Activated CD8-positive, alpha-beta memory T cell treated with anti-CD3 and anti-CD28 coated beads, Interleukin-2, amount 50 U/mL, for 48 hours (primary cell): ENCODE measurements at places on chromosomes 5 and 9.

DNA sequence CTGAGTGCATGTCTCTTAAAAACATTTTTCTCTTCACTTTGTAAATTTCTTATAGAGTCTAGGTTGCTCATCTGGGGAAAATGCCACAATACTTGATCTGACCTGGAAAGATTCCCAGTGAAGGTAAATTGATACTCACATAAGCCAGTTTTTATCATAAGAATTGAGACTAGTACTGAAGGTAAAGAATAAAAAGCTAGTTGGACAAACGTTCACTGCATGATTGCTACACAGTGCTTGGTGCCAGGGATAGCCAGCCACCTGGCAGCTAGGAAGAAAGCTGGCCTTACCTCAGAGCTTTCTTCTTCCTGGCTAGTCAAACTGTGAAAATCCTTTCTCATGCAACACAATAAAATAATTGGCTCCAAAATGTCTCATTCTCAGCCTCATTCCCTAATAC is 77.1 kb downstream of the MUSK start:
- no peak for DNase-seq

DNA sequence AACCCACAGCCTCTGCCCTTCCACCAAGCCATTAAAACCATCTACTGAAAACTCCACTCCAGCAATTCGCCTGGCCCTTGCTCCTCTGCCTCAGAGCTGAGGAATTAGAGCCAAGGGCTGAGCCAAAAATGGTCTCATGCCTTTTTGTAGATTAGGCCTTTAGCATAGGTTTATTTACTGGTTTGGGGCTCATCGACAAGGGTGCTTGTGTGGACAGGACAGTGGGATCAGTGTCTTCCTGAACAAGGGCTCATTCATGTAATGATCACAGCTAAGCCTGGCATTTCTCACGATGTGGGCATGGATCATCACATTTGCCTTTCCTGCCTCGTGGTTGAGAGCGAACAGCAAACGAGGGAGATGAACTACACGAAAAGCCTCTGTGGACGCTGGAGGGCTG is 59.2 kb upstream of the PHF24 start:
- DNase-seq: no peak

DNA sequence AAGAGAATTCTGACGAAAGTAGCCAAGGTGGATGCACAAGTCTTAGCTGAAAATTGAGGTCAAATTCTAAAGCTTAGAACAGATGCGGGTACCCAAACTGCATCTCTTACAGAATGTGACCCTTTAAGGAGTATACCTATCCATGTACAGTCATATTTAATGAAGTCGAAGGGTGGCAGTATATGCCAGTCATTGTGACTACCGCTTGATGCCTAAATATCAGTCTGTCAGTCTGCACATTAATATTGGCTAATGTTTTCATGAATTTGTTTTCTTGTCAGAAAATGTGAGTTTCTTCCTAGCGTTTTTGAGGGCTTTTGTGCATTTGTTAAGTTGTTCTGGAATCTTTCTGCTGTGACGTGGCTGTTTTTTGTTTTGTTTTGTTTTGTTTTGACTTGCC is 264.5 kb upstream of the ELAVL2 start:
- DNase-seq: no peak

GRCh38 chr9:116700882-116701865 is 14.1 kb downstream of the TRIM32 start:
- DNase-seq: no peak

GRCh38 chr9:121498487-121499176 is 1.0 kb downstream of the GGTA1 start:
- peak; percentile 56 for DNase-seq

- DNase-seq: no peak
Observed at GRCh38 chr5:69281114-69281513, 46.4 kb downstream of the CDK7 start.

DNA sequence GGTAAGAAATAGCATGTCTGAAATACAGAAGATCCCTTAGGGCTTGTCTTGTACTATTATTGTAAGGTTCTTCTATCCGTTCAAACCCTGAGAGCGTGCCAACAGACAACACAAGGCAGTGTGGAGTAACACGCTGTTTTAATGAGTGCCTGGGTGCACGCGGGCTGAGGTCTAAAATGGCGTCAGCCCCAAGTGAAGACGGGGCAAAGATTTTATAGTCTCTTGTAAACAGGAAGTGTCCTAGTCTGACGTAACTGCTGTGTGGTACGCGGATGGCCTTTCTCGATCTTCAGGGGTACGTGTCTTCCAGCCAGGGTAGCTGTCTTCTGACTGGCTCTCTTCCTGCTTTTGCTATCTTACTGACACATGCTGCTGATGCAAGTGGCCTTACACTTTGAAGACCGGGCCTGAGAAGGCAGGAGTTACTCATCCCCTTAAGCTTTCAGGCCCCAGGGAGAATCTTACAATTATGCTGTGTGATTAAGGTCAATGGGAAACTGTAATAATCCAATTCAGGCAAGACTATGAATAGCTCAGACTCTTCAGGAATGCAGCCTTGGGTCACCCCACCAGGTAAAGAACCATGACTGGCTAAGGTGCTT is 1812.0 kb upstream of the CDH9 start:
- no peak for DNase-seq

DNA sequence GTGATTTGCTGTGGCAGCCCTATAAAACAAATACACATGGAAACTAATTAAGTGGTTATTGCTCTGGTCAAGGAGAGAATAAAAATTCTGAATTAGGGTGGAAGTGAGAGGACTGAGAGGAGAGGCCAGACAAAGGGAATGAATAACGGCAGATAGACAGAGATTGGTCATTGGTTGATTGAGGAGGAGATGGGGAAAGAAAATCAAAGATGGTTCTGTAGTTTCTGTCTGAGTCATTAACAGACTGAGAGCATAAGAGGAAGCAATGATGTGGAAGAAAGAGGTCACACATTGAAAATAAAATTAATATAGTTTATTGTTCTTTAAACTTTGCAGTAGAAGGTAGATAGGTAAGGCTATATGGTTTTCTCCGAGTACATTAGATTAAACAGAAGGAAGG is 469.8 kb downstream of the ACTL7B start:
- DNase-seq: no peak

DNA sequence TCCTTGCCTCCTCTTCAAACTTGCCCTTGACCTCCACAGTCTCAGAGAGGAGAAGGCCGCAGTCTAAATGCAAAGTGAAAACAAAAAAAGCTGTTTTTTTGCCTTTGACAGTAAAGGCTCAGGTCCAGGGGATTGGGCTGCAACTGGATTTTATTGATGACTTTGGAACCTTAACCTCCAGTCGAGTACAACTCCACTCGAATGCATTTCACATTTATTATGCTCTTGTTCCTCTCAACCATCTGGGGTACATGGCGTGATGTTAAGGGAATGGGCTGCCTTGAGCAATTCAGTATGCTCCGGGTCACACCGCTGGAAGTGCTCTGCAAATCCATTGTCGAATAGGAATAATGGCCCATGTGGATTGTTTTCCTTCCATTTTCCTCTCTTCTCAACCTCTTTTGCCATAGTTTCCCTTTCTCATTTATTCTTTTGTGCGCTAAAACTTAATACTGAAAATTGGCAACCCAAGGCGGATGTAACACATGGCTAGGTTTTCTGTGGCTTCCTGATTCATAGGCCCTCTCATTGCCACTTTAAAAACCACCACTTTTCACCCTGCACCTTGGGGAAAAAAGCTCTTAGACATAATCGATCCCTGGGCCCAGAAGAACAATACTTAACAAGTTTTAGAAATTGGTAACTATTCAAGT is 34.3 kb downstream of the ITK start:
- DNase-seq: no peak

DNA sequence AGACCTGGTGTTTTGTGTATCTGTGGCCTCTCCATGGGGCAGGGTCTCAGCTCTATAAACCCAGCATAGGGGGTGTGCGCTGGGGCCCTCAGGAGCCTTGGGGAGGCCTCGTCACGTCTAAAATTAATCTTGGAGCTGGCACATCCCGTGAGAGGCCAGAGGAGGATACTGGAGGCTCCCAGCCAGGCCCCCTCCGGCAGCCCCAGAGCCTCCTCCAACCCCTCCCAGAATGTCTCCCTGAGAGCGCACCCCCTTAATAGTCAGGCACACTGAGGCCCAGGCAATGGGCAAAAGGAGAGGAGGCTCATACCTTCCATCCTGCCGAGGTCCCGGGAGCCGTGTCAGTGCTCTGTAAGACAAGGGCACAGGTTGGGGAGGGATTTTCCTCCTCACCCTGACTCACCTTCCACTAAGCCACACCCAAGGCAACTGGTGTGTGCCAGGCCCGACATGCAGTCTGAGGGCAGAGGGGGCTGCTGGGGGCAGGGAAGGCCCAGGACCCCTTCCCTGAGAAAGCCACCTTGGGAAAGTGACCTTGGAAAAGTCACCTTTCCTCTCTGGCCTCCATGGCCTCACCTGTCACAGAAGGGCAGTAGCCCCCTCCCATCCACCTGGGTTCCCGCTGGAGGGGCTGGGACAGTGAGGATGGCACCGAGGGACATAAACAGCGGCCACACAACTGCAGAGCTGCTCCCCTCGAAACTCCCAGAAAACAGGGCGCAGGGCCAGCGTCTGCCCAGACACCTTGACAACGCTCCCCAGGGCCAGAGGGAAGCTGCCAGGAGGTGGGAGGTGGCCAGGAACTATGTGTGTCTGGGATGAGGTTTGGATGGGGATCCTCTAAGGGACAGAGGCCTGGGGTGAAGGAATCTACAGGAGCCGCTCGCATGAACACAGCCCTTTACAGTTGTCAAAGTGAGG is 2.9 kb downstream of the AK1 start:
- no peak for DNase-seq

DNA sequence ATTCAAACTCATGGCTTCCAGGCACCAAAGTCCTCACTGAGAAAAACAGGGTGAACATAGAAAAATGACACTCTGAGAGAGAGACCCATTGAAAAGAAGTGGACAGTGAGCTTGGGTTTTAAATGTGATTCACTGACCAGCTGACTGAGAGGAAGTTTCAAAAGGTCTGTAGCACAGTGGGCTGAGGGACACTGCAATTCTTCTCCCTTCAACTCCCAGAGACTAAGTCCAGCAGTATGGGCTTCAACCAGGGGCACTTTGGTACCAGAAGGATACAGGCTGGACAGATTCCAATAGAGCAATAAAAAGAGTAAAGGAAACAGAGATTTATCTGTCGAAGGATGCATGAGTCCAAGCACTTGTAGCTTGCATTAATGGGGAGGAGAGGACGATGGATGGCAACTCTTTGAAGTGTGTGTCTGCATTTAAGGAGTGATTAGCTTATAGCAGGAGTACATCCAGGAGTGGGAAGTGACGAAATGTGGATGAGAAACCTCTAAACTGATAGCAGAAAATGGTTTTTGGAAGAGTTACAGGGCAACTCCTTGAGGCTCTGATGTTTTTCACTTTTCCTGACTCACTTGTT is 117.0 kb upstream of the ANKRD55 start:
- DNase-seq: no peak

- DNase-seq: no peak
Observed at GRCh38 chr9:104280178-104280560, 186.1 kb downstream of the SMC2 start.

DNA sequence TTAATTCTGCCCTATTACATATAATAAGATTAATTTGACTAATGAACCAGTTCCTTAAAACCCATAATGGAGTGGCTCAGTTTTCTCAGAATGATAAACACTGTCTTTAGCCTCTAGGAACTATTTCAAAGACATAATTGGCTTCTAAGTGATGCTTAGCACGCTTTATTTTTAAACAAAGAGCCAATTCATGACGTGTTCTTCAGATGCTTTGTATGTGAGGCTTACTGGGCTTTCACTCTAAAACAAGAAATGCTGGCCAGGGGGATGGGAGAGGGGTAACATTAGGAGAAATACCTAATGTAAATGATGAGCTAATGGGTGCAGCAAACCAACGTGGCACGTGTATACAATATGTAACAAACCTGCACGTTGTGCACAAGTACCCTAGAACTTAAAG is 7.6 kb upstream of the SFXN1 start:
- DNase-seq: no peak
